ENCODE measurements at places on chromosomes 11 and 22.

- DNase-seq = no peak
Observed at GRCh38 chr11:118128721-118129470, 23.7 kb downstream of the SCN4B start.

GRCh38 chr11:85685125-85685819 lies 723 bp downstream of the CCDC89 start:
- DNase-seq = no peak

DNA sequence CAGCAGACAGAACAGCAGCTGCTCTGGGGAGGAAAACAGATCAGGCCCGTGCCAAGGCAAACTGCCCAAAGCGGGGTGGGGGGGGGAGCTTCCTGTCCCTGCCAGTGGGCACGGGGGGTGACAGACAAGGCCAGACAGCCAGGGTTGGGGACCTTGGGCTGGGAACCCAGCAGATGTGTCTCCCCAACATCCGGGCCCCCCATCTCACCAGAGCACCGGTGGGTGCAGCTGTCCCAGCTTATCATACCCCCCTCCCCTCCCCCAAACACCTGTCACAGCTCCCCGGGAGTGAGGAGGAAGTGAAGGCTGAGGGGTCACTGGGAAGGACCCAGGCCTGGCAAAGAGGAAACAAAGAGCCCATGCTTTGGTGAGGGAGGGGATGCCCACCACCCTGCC lies 1.3 kb downstream of the PPP1R14B start:
- DNase-seq = no peak

- DNase-seq = no peak
Observed at GRCh38 chr11:60899046-60899936, 7.1 kb downstream of the PRPF19 start.

DNA sequence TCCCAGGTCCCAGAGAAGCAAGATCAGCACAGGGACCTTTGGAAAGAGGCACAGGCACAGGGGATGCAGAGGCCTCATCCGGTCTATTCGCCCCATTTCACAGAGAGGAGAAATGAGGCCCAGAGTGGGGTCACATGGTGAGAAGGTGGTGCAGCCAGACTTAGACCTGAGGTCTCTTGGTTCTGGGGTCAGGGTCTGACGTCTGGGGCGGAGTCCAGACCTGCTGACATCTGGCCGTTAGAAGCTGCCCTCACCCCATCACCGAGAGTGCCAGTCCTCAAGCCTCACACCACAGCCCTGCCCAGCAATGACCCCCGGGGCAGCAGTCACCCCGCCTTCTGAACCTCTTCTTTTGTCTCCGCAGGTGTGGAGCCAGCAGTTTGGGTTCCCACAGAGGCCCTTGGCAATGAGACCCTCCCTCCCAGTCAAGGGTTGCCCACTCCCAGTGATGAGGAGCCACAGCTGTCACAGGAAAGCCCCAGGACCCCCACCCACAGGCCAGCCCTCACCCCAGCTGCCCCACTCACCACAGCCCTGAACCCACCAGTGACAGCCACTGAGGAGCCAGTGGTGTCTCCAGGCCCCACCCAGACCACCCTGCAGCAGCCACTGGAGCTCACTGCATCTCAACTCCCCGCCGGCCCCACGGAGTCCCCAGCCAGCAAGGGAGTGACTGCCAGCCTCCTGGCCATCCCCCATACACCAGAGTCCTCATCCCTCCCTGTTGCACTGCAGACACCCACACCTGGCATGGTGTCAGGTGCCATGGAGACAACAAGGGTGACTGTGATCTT lies 62.4 kb downstream of the OTOG start:
- DNase-seq = no peak

DNA sequence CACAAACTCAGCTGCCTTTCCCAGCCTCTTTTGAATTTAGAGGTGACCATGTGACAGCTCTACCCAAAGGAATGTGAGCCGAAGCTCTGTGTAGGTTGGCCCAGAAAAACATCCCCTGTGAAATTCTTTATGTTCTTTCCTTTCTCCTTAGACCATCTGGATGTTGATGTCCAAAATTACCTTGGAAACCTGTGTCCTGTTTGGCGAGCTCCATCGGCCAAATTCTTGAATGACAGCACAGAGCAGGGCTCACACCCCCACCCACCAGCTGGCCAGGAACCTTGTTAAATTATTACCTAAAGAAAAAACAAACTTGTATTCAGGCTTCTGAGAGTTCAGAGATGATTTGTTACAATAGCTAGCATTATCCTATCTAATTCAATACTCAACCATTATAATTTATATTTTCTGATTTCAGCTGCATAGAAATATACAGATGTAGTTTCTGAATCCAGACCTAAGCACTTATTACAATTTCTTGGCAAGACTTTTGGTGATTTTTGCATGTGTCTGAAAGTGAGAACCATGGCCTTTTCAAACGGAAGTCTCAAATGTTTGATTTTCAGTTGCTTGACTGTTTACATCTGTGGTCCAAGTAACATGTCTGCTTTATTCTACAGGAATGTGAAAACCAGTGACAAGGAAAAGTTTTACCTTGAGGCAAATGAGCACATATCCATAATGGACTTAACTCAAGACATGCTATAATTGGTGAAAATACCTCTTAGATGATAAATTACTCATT lies 554.2 kb downstream of the NTM start:
- no peak for DNase-seq

- no peak for DNase-seq
Observed at GRCh38 chr11:129317571-129317970, 58.1 kb upstream of the BARX2 start.
